ENCODE measurements at places on chromosomes 3 and 15.

- no peak for DNase-seq
Observed at GRCh38 chr3:82493858-82494257, 732.4 kb upstream of the GBE1 start.

GRCh38 chr3:158308236-158308928 lies 198.5 kb downstream of the RSRC1 start:
- no peak for DNase-seq

DNA sequence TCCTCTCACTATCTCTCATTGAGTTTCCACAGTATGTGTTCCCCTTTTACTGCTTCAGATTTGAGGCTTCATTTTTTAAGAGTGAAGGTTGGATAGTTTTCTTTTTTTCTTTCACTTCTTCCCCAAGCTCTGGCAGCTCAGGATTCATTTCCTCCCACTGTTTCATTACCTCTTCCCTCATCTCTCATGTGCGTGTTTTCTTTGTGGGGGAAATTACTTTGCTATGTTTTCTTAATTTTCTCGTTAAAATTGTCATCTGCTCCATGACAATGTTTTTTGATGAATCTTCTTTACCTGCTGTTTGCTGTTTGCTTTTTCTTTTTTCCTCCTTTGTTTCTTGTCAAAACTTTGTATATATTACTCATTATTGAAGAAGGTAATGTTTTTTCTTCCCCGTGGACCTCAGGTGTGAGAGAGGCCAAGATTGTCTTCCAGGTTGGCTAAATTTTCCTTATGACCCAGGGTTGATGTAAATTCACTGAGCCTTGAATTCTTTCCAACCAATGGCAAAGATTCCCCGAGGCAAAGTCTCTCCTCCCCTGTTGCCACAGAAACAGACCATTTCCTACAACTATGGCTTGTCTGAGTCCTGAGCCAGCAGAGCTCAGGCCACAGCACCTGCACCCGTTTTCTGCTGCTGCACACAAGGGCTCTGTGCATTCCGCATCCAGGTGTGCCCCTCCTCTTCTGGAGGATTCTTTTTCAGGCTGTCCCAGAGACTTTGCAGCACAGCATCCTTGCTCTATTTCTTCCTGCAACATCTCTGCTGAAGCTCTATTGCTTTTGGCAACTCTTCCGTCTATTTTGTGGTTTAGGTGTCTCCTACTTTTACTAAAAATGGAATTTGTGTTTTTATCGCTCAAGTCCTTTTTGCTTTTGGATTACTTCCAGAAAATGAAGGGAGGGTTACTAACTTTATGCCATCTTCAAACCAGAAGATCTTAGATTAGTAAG lies 66.1 kb downstream of the NOX5 start:
- DNase-seq = no peak

- no peak for DNase-seq
Observed at GRCh38 chr3:61505197-61505596, 56.2 kb upstream of the PTPRG start.

DNA sequence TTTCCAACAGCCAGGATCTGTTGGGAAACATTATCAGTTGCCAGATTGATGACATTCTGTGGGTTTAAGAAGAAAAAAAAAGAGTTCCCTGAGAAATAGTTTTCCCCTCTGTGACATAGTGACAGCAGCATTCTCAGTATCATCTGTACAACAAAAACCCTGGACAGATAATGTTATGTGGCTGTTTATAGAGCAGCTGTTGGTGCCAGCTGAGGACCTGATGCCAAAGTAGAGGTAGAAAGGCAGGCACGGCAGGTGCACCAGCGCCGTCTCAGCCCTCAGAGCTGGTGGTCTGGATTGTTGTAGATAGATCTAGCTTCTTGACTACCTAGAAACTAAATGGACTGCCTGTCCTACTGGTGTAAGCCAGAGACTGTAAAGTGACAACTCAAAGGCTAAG lies 56.2 kb upstream of the FILIP1L start:
- no peak for DNase-seq

- peak; percentile 43 for DNase-seq
Observed at GRCh38 chr15:92617549-92618520, 37.7 kb downstream of the FAM174B start.

DNA sequence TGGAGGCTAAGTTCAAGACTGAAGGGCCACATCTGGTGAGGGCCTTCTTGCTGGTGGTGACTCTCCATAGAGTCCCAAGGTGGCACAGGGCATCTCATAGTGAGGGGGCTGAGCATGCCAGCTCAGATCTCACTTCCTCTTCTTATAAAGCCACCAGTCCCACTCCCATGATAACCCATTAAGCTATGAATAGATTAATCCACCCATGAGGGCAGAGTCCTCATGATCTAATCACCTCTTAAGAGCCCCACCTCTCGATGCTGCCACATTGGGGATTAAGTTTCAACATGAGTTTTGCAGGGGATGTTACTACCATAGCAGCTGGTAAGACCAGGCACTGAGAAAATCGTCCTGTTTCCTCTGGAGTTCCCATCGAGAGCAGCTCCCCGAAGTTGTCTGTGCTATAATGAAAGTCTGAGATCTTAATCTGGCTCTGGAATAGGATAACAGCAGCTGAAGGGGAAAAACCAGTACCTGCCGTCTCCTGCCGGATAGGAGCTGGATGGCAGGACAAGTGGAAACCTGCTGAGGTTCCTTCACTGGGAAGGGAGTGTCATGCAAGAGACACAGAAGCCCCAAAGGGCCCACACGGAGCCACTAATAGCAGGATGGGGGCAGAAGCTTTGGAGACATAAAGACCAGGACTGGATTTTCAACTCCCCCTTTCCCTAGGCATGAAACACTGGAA lies 79.5 kb upstream of the EPHB3 start:
- no peak for DNase-seq

DNA sequence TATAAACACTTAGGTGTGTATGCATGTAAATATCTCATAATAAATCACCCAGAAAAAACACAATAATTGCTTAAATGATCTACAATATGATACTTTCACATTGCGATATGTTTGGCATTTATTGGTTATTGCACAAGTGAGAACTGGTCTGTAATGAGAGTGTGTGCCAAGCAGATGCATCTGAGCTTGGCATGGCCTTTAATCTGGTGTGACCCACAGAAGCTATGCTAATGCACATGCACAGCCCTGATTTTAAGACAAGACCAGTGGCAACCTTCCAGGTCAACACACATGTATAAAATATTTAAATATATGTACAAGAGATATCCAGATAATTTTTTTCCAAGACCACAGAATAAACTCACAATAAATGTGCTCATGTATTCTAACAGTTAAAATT lies 42.7 kb downstream of the C2CD4A start:
- DNase-seq = no peak

GRCh38 chr3:39241561-39241960 lies 38.3 kb downstream of the CX3CR1 start:
- no peak for DNase-seq

DNA sequence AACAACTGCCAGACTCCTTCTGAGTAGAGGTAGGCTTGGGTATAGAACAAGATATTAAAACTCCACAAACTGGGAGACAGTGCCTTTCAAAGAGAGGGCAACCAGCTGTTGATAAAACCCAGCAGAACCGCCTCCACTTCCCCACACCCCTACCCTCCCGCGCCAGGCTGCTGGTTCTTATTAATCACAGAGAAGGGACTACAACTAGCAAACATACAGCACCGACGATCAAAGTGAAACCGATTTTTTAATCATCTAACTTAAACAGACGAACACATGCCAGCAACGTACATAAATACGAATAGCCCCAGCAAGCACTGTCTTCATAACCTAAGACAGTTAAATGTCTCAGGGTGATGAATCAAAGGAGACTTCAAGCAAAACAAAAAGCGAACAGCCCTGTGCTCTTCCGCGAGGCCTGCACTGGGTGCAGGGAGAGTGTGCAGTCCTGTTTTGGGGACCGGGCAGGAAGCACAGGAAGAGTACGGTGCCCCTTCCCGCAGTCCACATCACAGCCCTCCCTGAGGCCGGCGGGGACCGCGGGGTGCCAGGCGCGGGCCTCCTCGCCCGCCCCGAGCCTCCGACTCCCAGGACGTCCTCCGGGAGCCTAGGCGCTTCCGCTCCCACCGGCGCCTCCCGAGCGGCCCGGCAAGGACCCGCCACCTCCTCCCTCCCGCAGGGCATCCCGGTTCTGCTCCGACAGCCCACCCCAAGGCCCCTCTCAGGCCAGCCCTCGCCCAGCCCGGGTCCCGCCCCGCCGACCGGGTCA lies 75.1 kb upstream of the VGLL4 start:
- peak; percentile 62 for DNase-seq

GRCh38 chr15:73752806-73753193 lies 351 bp downstream of the INSYN1 start:
- DNase-seq = peak; percentile 17

DNA sequence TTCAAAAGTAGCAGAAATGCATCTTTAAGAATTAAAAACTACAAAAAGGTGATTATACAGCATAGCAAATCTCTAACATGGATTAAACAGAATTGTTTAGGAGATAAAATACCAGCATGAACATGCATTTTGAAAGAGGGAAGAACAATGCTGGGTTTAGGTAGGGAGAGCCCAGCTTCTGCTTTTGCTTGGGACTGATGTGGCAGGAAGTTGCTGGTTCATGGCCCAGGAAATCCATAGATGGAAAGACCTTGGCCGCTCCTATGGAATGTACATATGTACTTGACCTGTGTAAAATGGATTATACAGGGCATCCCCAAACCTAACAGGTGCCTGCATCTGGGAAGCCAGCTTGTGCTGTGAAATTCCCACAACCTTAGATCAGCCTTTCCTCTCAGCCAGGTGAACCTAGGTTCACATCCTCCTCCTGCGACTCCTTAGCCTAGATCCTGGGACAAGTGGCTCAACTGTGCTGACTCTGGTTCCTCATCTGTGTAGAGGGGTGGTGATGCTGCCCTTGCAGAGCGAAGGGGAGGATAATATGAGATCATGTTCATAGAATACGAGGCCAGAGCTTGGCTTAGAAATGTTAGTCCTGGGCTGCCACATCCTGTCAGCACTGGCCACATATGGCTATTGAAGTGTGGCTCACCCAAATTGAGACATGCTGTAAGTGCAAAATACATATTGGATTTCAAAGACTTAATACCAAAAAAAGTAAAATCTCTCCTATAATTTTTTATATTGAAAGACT lies 47.0 kb upstream of the PLXNA1 start:
- DNase-seq = no peak

GRCh38 chr15:51144021-51144532 lies 49.4 kb upstream of the TNFAIP8L3 start:
- DNase-seq = peak; percentile 56

- peak; percentile 99 for DNase-seq
Observed at GRCh38 chr15:60972301-60972700, 256.8 kb downstream of the RORA start.

DNA sequence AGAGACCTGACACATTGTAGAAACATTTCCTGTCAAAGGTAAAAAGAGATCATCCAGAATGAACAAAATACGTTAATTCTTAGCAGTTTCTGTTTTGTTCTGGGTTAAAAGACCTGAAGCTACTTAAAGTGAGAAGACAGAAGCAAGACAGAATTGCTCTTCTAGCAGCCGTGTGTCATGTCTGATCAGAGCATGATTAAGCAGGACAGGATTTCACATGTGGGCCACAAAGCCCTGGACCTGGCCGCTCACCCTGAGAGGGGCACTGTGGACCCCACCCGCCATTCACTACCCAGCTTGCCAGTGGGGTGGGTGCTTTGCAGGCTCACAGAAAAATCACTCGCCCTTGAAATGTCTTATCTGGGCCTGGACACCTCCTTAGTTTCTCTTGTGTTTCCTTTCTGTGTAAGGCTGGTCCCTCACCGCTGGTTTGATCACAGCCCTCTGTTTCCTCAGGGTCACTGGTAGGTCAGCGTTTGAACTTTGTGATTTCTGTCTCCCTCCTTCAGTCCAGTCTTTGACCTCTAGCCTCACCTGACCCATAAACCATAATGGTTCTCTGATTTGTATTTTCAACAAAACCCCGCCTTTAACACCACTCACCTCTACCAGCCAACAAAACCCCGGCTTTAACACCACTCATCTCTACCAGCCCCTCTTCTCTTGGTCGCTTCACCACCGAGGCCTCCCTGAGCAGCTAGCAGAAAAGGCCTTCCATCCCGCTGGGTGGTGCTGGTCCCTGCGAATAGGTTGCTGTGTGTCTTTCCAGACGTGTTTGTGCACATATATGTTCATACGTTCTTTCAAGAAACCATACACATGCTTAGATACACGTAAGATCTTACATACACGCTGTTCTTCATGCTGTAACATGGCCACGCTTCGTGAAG lies 185.0 kb downstream of the OR4M2 start:
- no peak for DNase-seq

GRCh38 chr3:187027531-187028278 lies 97.4 kb downstream of the ST6GAL1 start:
- no peak for DNase-seq

DNA sequence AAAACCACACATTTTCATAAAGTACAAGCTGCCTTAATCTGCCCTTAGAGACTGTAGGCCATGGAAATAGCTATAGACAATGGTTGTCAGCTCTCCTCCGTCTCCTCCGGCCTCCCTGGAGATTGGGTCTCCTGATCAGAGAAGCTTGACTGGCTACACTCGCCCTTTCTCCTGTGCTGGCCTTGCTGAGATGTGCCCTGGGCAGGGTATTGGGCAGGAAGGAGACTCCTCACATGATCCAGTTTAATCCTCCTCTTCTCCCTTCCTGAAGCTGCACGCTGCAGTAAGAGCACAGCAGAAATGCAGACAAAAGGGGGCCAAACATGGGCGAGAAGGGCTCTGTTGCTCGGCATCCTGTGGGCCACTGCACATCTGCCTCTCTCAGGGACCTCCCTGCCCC lies at the start of gene SLC24A5:
Gene SLC24A5, plus strand, starts transcription at position 246 of the 400 bp plus-strand sequence. Its CDS starts 55 bp downstream, at position 301.
- DNase-seq = no peak

DNA sequence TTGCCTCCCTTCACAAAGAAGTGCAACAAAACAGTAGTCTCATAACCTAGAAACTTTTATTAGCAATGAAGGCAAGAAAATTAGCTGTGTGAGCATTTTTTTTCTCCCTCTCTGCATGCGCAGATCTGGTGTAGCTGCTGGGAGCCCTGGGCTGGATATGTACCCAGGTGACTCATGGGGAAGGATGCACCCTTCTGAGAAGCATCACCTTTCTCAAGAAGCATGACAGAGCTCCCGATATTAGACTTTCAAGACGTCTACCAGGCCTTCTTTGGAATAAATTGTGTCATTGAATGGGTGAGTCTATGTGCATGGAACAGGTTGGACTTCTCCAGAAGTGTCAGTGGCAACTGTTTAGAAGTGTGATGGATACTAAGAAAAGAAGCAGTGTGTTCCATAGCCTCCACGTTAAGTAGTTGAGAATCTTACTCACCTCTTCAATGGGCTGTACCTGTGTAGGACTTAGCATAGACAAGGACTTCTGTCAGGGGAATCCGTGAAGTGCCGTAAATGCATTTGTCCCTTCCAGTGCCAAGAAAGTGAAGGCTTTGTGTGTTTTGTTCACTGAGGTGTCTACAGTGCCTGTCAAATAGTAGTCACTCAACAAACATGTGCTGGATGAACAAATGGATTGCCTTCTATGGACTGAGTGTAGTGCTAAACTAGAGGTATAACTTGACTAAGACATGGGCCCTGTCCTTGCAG lies 47.7 kb upstream of the RASGRP1 start:
- DNase-seq = no peak

DNA sequence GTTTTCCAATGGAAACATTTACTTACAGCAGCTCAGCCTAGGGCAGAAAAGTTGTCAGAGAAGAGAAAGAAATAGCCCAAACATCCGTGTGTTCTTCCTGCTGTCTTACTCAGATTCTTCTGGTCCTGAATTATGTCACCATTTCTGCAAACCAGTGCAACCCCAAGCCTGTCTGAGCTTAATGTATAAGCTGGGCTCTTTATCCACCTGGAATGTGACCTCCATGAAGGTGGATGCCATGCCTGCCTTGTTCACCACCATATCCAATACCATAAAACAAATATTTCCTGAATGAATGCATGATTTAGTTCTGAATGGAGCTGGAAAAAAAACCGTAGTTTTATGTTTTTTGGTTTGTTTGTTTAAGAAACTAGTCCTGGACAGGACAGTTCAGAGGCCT lies 150.9 kb downstream of the RYR3 start:
- no peak for DNase-seq
